ENCODE measurements at places on chromosomes 4 and X.
A peak's percentile ranks its signal among the peaks of the same experiment; 100 is the strongest.

DNA sequence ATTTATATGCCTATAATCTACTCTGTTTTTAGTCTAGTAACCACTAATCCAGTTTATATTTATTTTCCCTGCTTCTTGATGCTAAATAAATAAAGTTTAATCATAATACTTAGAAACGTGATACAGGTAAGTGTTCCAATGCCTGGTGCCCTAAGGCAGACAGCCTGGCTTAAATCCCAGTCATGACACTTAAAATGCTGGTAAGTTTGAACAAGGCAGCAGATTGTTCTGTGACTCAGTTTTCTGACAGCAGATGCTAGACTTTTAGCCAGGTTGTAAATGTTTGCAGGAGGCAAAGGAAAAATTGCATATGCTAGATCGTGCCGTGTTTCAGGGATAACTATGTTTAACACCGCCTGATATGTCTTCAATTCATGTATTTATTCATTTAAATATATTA is 2661.6 kb downstream of the PCDH7 start:
- peak; percentile 61 for DNase-seq

DNA sequence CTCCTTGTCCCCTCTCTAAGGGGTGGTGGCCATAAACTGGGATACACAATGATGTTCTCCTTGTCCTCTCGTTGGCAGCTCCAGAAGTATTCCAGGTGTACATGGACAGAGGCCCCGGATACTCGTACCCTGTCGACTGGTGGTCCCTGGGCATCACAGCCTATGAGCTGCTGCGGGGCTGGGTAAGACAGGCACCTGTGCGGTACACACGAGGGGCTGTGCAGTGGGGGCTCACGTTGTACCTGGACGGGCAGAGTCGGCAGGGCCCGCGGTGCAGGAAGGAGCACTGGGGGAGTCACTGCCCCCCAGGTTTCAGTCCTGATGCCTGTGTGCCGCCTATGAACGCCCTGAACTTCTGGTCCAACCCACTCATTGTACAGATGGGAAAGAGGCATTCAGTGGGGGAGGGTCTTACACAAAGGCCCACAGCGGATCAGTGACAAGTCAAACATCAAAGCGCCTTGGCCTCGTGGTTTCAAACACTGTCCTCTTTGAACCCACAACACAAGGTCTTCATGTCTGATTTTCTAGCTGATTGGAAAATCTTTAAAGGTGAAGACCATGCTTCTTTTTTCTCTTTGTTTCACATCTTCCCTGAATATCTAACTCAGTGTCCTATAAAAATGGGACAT is 261.6 kb downstream of the EVC2 start:
- DNase-seq = no peak

- DNase-seq = no peak
Measured at GRCh38 chrX:141142946-141143345, 34.0 kb downstream of the LDOC1 start.

GRCh38 chr4:150242820-150243458 is 164.7 kb downstream of the DCLK2 start:
- peak; percentile 17 for DNase-seq

GRCh38 chrX:1511829-1512228 is 25.2 kb downstream of the P2RY8 start:
- DNase-seq = no peak

DNA sequence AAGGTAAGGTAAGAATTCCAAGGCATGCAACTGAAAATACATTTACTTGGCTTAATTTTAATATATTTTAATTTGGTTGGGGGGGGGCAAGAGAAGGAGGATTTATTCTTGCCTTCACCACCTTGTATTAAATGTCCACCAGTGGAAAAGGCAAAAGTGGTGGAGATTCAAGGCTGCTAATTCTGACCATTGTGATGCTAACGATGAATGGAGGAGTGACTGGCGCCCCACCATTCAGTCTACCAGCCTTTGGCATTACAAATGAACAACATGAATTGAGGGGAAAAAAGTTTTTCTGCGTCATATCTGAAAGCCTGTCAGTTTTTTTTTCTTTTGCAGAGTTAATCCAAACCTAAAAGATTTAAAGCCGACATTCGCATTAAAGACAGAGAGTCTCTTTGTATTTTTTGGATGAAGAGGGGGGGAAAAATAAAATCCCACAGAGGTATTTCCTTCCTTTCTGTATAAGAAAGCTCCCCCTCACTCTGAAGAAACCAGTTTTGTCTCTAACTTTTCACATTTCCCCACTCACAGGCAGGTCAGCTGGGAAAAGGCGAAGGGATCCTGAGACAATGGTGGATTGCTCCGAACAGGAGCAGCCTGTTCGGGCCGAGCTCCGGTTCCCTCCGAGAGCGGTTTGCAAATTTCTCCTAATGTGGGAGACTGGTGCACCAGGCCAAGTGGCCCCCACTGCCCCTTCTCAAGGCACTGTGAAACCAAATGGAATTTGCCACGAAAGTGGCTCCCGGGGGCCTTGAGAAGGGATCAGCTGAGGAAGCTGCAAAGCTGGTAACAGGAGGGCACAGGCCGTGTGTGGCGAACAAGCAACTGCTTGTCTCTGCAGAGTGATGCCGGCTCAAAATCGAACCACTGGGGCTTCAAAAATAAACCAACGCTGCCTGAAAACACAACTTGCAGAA is 28.1 kb downstream of the SHISA3 start:
- DNase-seq = no peak

DNA sequence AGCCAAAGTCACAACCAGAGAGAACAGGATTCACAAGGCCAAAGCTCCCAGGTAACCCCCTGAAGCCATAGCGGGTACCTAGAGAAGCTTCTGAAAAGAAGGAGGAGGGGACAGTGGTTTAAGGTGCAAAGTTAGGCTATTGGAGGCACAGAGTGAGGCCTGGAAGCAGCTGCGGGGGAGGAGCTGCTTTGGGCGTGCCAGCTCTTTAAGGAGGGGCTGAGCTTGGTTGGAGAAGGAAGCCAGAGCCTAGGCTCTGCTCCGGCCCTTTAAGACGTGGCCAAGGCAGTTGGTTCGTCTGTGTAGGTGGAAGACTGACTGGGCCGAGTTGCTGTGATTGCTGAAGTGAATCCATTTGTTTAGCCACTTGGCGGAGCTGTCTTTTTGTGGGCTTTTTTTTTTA is 1.5 kb downstream of the KLF8 start:
- no peak for DNase-seq

GRCh38 chrX:149711545-149712236 is at the start of gene MAGEA11:
Gene MAGEA11 (plus strand): TSS chrX:149712060. CDS start chrX:149713160, 1,100 bp downstream.
- no peak for DNase-seq

DNA sequence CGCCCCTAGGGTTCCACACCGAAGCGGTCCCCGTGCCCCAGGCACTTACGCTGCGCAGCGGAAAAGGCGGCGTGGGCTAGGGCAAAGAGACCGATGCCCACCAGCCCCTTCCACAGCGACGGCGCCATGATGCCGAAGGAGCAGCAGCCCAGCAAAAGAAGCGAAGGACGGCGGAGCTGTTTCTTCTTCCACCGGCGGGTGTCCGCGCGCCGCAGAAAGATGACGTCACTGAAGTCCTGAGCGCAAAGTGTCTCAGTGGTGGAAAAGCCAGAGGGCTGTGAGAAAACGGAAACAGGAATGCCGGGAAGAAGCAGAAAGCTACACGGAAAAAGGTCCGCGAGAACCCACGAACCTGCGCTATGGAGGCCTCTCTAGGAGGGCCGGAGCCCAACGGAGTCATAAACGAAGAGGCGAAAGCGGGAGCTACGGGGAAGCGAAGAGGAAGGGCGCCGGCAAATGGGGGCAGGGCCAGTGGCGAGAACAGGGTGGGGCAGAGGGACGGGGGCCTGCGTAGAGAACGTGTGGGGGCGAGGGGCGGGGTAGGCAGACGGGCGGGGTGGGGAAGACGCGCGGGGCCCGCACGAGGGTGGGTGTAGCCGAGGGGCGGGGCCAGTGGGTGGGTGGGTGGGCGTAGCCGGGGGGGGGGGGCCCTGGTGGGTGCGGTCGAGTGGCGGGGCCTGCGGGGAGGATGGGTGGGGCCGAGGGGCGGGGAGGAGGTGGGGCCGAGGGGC is at the start of gene MMGT1:
MMGT1 (minus strand) TSS at position 441 of the 731 bp plus-strand sequence; CDS start at position 128, 313 bp downstream.
- peak; percentile 75 for DNase-seq

DNA sequence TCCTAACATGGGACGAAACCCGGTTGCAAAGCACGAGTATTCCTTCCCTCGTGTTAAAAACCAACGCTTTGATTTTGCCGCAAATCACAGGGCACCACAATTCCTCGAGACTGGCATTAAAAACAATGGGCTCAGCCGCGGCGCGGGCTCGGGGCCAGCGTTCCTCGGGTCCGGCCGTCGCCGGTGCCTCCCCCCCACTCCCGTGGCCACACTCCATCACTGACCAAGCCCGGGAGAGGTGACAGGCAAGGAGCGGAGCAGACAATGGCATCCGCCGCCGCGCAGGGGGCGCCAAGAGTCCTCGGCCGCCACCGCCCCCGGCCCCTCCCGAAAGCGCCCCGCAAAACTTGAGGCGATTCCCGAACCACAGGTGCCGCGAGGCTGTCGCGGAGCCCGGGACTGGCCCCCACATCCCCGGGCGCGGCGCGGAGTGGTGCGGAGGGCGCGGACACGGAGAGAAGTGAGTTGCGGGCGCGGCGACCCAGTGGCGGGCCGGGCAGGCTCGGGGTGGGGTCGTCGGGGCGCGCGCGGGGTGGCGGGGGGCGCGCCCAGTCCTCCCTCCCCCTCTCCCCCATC is 445 bp downstream of the AP1S2 start:
- DNase-seq = peak; percentile 26

- no peak for DNase-seq
Measured at GRCh38 chr4:158444621-158445020, 77.1 kb upstream of the RXFP1 start.

- no peak for DNase-seq
Measured at GRCh38 chr4:22514481-22514880, 1.4 kb downstream of the ADGRA3 start.

DNA sequence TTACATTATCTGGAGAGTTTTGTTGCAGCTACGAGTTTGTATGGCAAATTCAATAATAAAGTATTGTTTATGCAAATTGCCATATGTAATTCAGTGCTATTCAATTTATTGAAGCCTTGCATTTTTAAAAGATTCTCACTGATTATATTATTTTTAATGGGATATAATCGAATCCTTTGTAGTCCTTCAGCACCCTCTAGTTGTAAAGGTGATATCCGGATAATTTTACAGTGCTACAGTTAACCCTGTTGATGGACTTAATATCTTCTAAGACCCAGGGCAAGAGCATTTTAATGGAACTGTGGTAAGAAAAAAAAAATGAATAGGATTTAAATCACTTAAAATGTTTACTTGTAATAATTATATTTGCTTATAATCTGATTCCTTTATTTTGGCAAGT is 48.5 kb upstream of the GRIA2 start:
- DNase-seq = no peak

DNA sequence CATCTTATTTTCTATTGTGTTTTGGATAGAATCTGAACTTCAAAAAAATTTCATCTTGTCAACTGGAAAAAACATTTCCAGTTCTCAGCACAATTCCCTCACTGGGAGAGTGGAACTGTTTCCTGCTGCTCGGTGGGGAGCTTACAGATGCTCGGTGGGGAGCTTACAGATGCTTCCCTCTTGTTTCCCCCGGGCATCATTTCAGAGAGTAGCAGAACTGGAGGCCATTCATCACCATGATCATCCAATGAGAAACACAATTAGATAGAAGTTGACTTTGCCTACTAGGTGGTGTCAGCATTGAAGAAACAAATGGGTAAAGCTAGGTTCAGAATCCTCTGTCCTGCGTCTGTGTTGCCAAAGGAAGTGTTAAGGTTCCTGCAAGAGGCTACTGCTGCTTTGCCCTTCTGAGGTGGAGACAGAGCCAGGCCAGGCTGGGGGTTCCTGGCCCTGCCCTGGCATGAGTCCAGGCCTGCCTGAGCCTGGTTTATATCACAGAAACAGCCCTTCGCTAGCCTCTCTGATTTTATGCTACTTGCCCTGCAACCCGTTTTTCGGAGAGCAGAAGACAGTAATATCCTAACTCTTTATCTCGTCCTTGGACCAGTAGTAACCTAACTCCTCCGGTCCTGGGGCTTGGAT is 70.6 kb downstream of the TAPT1 start:
- no peak for DNase-seq

GRCh38 chr4:163806653-163807052 is 312.2 kb downstream of the TMA16 start:
- no peak for DNase-seq

- DNase-seq = no peak
Measured at GRCh38 chr4:8906668-8906970, 35.0 kb upstream of the HMX1 start.

GRCh38 chr4:139857021-139857420 is 191.4 kb downstream of the MGST2 start:
- no peak for DNase-seq

GRCh38 chr4:154559494-154560418 is 3.1 kb upstream of the FGB start:
- DNase-seq = peak; percentile 31

GRCh38 chr4:3382251-3382650 is 59.5 kb upstream of the HGFAC start:
- DNase-seq = no peak

- DNase-seq = no peak
Measured at GRCh38 chr4:18571301-18571761, 549.8 kb upstream of the LCORL start.

GRCh38 chr4:8285976-8286718 is 16.6 kb downstream of the HTRA3 start:
- DNase-seq = no peak

- DNase-seq = no peak
Measured at GRCh38 chrX:20267931-20268701, 1.4 kb upstream of the RPS6KA3 start.

DNA sequence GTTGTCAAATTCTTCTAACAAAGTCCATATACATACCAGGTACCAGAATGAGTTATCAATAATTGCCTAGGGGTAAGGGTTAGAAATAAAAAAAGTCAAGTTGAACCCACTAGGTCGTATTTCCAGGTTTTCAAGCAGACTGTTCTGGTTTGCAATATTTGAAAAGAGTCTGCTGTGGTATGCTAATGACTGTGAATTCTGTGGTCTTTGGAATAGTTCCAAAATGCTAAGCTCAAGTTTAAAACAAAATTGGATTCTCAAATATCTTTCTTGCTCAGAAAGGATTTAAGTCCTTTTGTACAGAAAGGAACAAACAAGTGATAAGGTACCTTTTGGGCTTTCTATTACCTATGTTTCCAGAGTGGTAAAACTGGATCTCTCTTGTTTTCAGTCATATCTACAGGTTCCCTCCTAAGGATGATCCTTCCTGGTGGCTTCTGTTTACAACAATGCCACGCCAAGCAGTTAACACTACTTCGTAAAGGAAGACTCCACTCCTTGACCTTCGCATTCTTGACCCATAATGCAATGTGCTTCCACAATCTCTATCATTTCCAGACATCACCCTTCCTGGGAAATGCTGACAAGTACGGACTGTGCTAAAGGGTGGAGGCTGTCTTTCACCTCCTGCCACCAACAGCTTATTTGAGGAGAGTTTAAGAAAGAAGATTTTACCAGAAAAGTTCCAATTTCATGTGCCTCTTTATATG is 531.7 kb upstream of the FTHL17 start:
- no peak for DNase-seq

GRCh38 chrX:150536455-150537116 is 31.8 kb upstream of the MTM1 start:
- no peak for DNase-seq

- DNase-seq = no peak
Measured at GRCh38 chr4:67084783-67085182, 460.5 kb downstream of the CENPC start.

GRCh38 chr4:127229855-127230608 is 402.7 kb upstream of the INTU start:
- no peak for DNase-seq
